ENCODE measurements at places on chromosomes 7 and 10.

DNA sequence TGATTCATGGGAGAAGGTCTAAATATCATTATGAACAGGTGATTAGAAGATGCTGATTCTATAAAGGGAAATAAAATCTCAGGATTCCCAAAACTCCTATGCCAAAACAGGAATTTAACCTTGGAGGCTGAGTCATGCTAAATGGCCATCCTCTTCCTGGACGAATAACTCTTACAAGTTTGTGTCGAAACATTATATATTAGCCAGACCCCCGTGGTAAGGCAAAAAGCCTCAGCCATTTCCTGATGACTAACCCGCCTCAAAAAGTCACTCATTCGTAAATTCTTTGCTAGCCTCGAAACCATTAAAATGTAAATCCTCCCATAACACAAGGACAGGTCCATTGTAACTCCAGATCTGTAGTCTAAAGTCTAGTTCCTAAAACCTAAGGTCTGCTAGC, 32.0 kb downstream of the CUL2 start:
- no peak for DNase-seq

DNA sequence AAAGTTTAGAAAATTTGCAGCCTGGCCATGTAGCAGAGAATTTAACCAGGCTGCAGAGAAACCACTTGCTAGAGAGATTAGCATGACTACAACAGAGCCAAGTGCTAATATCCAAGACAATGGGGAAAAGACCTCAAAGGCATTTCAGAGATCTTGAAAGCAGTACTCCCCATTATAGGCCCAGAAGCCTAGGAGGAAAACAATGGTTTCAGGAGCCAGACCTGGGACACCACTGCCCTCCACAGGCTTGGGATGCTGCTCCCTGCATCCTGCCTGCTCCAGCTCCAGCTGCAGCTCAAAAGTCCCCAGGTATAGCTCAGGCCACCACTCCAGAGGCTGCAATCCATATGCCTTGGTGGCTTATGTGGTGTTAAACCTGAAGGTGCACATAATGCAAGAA, 101.5 kb upstream of the TMEM72 start:
- DNase-seq = no peak

GRCh38 chr7:52992479-52993162, 42.8 kb upstream of the POM121L12 start:
- no peak for DNase-seq

DNA sequence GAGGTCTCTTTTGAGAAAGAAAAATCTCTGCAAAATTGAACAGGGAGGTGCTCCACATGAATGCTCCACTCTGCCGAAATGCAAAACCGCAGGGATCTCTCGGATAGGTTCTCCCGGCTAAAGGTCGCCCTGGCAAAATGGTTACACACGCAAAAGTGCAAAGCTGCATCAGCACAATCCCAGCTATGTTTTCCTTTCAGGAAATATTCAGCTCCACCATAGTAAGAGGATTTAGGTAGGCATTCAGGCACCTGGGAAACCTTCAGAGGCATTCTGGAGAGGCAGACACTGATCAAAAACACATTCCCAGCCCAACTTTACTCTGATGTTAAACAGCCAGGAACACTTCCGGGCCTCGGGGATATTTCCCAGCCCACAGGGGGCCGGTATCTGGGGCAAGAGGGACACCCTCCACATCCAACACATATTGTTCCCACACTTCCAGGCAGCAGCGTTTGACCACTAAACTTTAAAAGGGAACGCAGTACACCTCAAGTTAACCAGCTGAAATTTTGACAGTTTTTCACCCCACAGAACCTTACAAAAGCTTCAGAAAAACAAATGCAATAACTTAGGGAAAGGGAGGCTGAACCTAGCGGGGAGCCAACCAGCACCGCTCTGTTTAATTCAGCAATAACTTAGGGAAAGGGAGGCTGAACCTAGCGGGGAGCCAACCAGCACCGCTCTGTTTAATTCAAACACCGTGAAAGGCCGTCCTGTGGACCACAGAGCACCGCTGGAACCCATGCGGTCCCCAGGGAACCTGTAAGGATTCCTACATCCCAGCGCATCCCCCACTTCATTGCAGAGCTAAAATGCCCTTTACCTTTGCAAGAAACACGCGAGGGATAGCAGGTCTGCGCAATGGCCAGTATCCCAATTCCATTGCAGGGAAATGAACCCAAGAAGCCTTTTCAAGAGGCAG, 45.9 kb downstream of the TNS3 start:
- DNase-seq = no peak

DNA sequence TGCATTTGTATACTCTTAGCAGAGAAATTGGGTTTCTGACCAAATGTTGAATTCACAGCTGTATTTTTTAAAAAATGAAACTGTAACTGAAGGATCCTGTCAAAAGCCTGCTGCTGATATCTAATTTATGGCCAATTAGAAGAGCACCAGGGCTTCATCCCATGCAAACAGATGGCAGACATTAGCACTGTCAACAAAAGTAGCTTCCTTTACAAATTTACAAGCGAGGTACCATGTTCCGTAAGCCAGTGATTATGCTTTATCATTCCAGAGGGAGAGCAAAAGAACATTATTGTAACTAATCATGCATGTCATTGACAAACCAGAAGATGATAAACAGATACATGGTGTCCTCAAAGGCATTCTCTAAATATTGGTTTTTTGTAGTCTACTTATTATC, 177.2 kb upstream of the DKK1 start:
- DNase-seq = no peak

- no peak for DNase-seq
These were observed 1.6 kb downstream of the FAM24A start for GRCh38 chr10:122911889-122912484.

DNA sequence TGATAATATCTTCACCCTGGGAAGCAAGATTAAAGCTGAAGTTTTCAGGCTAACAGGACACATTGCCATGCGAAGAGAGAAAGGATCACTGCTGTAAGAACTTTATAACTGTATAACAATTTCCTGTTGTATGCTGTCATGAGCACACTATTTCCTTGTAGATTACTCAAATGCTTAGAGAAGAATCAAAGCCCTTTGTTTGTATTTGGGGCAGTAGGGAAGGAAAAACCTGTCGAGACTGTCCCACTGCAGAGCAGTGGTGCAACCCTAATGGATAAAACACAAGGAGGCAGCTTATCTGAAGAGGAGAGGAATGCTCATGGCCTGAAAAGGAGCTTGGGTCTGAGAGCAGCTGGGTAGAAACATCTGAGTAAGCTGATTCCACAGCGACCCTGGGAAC, 327.7 kb upstream of the NPSR1 start:
- DNase-seq = no peak

DNA sequence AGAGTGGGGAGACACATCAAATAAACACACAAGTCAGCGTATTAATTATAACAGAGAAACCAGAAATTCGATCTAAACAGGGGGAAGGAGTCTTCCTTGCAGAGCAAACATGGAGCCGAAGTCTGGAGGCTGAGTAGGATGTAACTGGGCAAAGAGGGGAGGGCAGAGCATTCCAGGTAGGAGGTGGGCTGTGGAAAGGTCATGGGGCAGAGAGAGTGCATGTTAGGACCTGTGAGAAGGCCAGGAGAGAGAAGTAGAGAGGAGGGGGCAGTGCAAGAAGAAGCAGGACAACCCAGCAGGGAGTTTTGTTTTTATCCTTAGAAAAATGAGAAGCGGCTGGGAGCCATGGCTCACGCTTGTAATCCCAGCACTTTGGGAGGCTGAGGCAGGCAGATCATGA, 130.8 kb upstream of the GPR26 start:
- DNase-seq = no peak
